NCI-H2081 treated with DMSO at 0.1 percent for 48 hours (cell line): ENCODE measurements at places on chromosomes 4 and X.

DNA sequence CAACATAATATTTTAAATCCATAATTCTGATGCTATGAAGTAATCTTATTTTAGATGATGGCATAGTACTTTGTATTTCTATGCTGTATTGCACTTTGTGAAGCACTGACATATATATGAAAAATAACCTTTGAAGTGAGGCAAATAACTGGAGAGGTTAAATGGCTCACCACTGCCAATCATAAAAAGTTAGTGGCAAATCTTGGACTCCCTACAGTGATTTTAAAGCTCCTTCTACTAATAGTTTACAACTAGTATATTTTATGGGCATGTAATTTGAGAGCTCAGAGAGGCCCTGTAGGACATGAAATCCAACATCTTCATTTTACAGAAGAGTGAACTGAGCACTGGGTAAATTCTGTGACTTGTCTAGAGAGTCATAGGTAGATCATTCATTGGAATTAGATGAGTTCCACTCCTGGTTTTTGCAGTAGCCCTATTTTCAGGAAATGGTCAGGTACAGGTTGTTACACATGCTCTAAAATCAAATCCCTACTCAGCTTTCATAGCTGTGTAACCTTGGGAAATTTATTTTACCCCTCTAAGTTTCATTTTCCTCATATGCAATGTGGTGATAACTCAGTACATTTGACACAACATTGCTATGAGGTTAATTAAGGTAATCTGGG, 804 bp upstream of the GC start:
- no peak for DNase-seq

GRCh38 chr4:139391731-139392130, 62.2 kb upstream of the RAB33B start:
- no peak for DNase-seq

- no peak for DNase-seq
Observed at GRCh38 chr4:2795893-2796848, 3.3 kb downstream of the SH3BP2 start.

- DNase-seq: no peak
Observed at GRCh38 chrX:129495900-129496299, 27.4 kb downstream of the SMARCA1 start.

GRCh38 chr4:8690216-8691150, 97.9 kb downstream of the CPZ start:
- DNase-seq: no peak

DNA sequence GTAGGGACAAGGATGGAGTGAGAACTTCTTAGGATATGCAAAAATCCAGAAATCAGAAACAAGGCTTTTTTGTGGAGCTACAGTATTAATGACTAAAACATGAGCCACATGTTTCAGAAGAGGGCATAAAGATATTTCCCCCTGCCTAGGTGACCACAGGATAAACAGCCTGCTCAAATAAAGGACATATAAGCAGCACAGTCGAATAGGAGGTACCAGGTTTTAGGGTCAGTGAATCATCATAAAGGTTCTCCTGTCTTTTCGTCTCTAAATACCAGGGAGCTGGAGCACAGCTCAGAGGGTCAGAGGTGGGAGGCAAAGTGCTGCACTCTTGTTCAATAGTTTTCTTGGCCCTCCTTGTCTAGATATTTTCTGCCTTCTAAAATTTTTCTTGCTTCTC, 211.9 kb upstream of the HS3ST1 start:
- DNase-seq: no peak

DNA sequence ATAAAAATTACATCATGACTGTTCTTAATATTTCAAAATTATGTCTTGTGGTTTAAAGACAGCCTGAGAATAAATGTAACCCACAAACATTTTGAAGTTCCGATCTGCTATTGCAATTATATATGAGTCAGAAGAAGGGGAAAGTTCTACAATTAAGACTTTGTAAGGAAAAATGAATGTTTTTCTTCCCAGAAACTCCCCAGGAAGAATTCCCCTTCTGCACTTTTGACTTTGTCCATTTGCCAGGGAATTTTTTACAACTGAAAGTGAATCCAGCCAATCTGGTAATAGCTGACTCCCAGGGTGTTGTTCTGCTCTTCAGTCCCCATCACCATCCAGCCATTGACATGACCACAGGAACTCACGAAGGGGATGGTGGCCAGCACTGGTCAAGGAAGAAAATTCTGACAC, 61.6 kb upstream of the NOCT start:
- no peak for DNase-seq

- no peak for DNase-seq
Observed at GRCh38 chr4:73911746-73912145, 42.6 kb downstream of the CXCL1 start.

DNA sequence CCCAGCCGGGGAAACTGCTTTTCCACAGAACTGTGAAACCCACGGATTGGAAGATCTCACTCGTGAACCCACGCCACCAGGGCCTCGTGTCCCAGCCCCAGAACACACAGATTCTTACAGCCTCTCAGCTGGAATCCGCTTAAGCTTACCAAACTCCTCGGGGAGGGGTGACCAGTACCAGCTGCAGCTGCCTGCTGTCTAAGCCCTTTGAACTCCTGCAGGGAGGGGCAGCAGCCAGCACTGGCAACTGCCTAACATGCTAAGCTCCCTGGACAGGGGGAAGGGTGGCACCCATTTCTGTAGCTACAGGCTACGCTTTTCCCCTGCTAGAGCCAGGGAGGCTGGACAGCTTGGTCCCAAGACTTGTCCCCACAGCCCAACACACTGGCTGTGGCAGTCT, 38.4 kb downstream of the TBL1X start:
- DNase-seq: no peak

GRCh38 chr4:71545168-71545567, 206.3 kb downstream of the SLC4A4 start:
- peak; percentile 24 for DNase-seq

DNA sequence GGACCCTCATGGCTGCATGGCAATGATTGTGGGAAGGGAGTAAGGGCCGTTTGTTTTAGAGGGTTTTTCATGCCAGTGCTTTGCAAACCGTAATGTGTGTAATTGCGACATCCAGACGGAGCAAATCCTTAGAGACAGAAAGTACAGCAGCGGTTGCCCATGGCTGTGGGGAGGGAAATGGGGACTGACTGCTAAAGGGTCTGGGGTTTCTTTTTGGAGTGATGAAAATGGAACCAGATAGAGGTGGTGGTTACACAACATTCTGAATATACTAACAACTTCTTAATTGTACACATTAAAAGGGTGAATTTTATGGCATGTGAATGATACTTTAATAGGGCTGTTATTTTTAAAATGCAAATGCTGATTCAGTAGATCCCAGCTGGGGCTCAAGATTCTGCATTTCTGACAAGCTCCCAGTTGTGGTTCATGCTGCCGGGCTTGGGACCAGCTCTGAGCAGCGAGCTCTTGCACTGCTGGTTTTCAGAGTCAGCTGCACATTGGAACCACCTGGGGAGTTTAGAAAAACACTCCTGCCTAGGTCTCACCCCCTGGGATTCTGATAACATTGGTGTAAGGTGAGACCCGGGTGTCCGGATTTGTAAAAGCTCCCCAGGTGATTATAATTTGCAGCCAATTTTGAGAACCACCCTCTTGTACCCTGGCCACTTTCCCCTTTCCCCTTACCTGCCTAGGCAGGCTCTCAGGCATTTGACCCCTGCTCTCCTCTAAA, 47.7 kb downstream of the PRPS1 start:
- no peak for DNase-seq

- no peak for DNase-seq
Observed at GRCh38 chrX:17375637-17376430, 834 bp downstream of the NHS start.

GRCh38 chr4:6354119-6354518, 84.5 kb downstream of the WFS1 start:
- DNase-seq: no peak

DNA sequence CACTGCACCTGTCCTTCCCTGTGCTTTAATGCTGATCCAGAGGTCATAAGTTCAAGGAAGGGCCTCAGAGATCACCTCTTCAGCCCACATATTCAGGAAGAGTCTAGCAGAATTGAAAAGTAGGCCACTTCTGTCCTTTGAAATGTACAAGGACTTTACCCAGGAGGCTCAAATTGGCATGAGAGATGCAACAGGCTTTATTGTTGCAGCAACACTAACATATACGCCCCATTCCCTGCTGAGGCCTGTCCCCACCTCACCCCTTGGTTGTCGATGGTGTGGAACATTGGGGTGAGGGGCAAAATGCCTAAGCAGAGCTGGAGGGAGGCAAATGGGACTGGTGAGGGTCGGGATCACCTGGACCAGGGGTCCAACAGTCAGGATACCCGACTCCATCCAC, 2.8 kb downstream of the PRAF2 start:
- DNase-seq: no peak

GRCh38 chrX:148271263-148271662, 229.2 kb upstream of the AFF2 start:
- DNase-seq: no peak

GRCh38 chrX:122625239-122625638, 558.8 kb upstream of the GRIA3 start:
- DNase-seq: no peak

- DNase-seq: no peak
Observed at GRCh38 chr4:138579146-138579545, 337.0 kb upstream of the SLC7A11 start.

DNA sequence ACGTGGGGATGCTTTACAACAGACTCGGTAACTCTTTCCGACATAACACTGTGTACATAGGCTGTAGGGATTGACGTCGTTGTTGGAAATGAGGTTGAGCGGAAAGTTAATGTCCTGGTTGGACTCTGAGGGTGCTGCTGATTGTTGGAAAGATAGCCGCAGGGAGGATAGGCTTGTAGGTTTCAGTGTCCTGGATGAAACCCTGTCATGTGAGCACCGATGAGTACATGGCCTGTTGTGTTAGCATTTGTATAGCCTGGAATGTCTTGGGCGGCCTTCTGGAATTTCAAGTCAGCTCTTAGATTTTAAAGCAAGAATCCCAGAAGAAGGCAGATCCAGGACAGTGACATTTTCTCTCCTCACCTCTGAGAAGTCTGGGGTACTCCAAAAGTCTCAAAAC, 63.3 kb downstream of the TBC1D14 start:
- no peak for DNase-seq

DNA sequence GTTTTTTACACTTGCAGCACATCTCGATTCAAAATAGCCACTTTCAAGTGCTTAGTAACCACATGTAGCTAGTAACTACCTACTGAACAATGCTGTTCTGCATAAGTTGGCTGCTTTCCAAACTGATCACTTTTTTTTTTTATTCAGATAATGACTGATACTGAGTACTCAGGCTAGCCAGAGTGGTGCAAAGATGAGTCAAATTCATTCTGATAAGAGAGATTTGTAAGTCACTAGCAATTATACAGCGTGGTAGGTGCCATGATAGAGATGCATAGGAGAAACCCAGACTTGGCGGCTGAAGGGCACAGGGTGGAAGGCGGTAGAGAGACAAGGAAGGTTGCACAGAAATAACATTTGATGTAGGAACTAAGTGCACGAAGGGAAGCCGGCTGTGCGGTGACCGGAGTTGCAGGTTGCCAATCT, 357 bp upstream of the IGBP1 start:
- DNase-seq: no peak

GRCh38 chr4:120043828-120044227, 22.8 kb downstream of the MAD2L1 start:
- no peak for DNase-seq

GRCh38 chrX:24498975-24499374, 33.9 kb downstream of the PDK3 start:
- peak; percentile 12 for DNase-seq

DNA sequence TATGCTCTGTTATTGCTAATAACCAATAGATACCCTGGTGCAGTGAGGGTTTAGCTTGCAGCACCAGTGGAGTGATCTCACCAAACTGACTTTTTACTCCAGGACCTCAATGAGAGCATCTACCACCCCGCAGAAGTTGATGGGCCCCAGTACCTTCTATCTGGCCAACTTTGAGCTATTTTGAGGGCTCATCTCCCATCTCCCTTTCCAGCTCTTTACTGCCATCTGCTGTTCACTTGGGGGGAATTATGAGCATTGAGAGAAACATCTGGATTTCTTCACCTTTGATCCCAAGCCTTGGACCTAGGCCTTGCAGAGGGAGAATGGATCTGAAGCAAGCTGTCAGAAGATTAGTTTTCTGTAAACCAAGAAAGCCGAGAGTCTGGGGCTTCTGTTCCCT, 143.6 kb downstream of the TMEM164 start:
- peak; percentile 23 for DNase-seq

- no peak for DNase-seq
Observed at GRCh38 chrX:49978176-49978575, 55.8 kb downstream of the CLCN5 start.

- no peak for DNase-seq
Observed at GRCh38 chr4:150855981-150856510, 159.0 kb downstream of the LRBA start.

GRCh38 chrX:133307637-133308498, 89.7 kb upstream of the TFDP3 start:
- no peak for DNase-seq

- DNase-seq: no peak
Observed at GRCh38 chr4:153409924-153410501, 56.1 kb upstream of the TMEM131L start.

GRCh38 chr4:177339477-177340374, 30.1 kb downstream of the NEIL3 start:
- no peak for DNase-seq

DNA sequence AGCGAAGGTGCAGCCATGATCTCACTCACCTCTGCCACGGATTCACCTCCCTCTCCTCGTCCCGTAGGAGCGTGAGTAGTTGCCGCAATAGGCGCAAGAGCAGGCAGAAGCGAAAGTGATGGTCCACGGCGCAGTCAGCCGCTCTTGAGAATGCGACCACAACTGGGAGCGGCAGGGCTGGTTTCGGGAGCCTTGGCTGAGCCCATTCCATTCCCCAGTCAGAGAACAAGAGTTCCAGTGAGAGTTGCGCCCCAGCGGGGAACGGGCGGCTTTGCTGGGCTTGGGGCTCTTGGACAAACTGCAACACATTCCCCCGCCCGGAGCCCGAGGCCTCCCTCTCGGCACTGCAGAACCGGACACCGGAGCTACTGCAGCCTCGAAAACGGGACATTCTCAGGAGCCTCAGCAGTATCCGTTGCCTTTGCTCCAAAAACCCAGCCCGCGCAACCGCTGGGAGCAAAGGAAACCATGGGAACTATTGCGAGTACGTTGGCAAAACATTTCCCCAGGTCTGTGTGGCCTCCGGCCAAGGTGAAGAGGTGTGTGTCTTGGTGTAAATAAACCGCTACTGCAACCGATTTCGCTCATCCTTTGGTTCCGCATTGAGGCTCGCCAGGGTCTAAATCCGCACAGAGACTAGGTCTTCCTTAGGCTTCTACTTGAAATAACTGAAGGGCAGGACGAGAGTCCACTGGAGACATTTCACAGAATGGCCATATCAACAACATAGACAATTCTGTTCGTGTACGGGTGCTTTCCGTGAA, 5.7 kb upstream of the ZBTB33 start:
- peak; percentile 68 for DNase-seq

- DNase-seq: no peak
Observed at GRCh38 chr4:54139332-54139731, 39.4 kb downstream of the GSX2 start.

DNA sequence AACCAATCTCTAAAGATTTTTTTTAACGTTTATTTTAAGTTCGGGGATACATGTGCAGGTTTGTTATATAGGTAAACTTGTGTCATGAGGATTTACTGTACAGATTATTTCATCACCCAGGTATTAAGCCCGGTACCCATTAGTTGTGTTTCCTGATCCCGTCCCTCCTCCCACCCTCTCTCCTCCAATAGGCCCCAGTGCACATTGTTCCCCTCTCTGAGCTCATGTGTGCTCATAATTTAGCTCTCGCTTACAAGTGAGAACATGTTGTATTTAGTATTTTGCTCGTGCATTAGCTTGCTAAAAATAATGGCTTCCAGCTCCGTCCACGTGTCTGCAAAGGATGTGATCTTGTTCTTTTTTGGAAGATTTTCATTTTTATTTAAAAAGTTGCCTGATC, 2309.4 kb upstream of the AGA start:
- DNase-seq: no peak
